ENCODE measurements at places on chromosomes 3 and 15.

- DNase-seq: no peak
Observed at GRCh38 chr3:197495059-197495455, 60.7 kb downstream of the BDH1 start.

GRCh38 chr15:99059010-99059981 lies 45.6 kb upstream of the SYNM start:
- DNase-seq: no peak

DNA sequence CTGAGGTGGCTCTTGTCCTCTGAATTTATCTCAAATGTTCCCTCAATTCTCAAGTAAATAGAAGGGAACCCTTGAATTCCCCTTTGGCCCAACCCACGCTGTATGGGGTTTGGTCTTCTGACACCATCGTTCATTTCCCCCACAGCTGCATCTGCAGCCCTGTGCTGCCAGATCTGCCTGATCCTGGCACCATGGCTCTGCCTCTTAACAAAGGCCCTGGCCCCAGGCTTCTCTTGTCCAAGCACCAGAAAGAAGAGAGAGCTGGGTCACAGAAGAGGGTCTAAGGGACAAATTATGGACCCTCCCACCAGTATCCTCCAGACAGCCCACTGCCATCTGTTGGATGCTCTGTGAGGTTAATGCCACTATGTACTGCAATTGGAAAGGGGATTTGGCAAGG lies 1.8 kb downstream of the MAP1A start:
- DNase-seq: no peak

- DNase-seq: no peak
Observed at GRCh38 chr15:35256141-35256540, 171.0 kb upstream of the NANOGP8 start.

GRCh38 chr15:90553248-90553745 lies 23.6 kb downstream of the CRTC3 start:
- DNase-seq: no peak

DNA sequence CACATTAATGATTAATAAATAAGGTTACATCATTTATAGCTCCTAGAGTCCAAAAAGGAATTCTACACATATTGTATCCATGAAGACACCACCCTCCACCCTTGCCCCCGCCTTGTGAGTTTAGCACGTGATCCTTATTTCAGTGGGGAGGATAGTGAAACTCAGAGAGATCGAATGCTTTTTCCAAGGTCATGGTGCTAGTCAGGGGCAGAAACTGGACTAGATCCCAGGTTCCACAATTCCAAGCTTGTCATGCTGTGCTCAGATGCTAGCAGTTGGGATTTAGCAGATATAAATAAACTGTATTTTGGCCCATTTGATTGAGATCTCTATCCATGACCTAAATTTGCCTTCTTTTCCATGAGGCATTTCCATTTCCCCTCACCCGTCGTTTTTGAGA lies 227.4 kb upstream of the THRB start:
- DNase-seq: no peak

- no peak for DNase-seq
Observed at GRCh38 chr3:30042916-30043555, 563.4 kb upstream of the TGFBR2 start.

DNA sequence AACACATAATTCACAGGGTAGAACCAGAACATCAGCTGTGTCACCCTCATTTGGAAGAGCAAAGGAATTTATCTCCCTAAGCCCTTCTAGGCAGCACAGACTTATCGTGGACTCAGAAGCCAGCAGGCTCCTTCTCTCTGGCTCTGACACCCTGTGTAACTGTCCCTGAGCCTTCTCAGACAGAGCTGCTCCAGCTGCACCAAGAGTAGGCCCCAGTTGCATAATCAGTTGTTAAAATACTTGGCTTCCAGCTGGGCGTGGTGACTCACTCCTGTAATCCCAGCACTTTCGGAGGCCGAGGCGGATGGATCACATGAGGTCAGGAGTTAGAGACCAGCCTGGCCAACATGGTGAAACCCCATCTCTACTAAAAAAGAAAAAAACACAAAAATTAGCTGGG lies 49.4 kb upstream of the ACVR2B start:
- no peak for DNase-seq

GRCh38 chr3:102018551-102018950 lies 169.2 kb downstream of the NFKBIZ start:
- no peak for DNase-seq

DNA sequence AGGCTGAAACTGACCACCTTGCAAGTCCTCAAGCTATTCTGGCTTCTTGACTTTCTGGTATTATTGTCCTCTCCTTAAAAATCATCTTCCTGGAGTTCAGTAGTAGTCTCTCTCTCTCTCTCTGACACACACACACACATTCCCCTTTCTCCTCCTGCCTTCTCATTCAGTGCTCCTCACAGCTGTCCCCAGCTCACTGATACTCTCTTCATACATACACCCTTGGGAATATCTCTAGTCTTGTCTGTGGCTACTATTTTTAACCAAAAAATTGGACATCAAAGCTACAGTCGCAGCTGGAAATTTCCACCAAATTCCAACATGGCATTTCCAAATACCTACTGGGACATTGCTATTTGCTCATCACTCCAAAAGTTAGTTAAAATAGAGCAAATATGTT lies 178.9 kb downstream of the ECT2 start:
- no peak for DNase-seq

DNA sequence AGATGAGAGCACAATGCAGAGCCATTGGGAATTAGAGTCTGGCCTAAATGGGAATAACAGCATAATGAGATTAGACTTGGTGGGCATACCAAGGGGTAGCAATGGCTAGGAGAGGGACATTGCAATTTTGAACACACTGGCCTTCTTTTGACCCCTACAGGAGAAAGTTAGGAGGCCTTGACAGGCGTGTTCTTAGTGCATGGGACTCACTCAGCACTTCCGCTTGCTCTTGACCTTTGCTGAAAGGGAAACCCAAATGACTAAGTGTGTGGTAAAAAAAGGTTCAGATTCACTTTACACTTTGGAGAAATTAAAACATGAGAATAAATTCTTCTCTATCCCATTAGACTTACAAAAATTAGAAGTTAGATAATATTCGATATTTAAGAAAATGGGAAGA lies 317.4 kb downstream of the DIPK2A start:
- DNase-seq: no peak

GRCh38 chr15:100208921-100209603 lies 132.7 kb downstream of the ADAMTS17 start:
- no peak for DNase-seq

DNA sequence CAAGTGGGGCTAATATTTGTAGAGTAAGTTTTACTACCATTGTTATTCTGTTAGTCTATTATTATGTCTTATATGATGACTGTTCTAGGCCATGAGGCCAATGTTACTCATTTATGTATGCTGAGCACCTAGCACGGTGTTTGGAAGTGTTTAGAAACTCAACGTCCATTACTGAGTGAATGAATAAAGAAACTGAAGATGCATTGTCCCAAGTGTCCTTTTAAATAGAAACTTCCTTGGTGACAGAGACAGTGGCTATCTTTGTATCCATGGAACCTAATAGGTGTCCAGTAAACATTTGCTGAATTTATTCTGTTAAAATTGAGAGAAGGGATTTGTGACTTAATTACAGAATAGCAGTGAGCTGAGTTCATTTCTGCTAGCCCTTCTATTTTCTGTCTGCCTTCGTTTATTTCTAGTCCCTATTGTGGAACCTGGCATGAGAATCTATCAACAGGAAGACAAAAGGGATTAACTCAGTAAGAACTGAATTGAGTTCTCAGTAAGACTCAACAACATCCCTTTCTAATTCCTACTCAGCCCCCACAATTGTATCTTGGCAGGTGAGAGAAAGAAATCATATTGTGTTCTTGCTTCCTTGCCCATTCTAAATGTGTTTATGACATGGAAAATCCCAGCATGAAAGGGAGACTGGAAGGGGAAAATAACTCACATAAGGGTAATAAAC lies 246.6 kb upstream of the LRRC3B start:
- DNase-seq: no peak

GRCh38 chr15:44694416-44694815 lies 16.7 kb downstream of the PATL2 start:
- DNase-seq: no peak
